ENCODE measurements at places on chromosomes 6 and 20.

- DNase-seq, result no peak
Measured at GRCh38 chr6:143878272-143878760, 14.0 kb downstream of the ZC2HC1B start.

- DNase-seq, result no peak
Measured at GRCh38 chr6:25715794-25716193, 38.7 kb upstream of the SLC17A4 start.

DNA sequence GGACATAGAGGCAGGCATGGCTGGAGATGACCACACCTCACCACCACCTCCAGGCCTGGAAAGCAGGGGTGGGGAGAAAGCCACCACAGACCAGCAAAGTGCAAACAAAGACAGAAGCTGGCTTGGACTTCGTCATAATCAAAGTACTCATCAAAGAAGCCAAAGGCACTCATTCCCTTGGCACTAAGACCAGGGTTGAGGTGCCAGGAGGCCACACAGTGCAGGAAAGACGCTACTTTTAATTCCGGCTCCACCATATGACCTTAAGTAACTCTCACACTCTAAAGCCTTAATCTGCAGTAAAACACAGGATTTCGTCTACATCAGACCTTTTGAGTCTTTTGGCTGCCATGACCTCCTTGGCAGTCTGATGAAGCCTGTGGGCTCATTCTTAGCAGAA, 123.1 kb downstream of the HIVEP2 start:
- no peak for DNase-seq

- no peak for DNase-seq
Measured at GRCh38 chr20:38728911-38729642, 4.8 kb downstream of the SLC32A1 start.

DNA sequence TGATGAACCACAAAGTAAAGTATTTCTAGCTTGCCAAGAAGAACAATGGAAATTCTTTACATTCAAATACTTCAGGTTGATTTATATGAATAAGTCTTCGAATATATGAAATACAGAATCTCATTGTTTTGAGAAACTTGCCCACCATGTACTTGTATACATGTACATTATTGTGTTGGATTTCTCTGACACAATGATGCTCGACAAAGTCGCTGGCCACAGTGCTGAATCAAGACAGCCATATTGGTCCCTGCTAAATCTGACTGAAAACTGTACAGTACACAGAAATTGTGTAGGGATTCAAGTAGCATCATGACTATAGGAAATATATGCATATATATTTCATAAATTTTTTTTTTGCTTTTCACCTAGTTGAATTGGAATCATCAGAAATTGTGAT, 13.1 kb upstream of the LIN28B start:
- no peak for DNase-seq

DNA sequence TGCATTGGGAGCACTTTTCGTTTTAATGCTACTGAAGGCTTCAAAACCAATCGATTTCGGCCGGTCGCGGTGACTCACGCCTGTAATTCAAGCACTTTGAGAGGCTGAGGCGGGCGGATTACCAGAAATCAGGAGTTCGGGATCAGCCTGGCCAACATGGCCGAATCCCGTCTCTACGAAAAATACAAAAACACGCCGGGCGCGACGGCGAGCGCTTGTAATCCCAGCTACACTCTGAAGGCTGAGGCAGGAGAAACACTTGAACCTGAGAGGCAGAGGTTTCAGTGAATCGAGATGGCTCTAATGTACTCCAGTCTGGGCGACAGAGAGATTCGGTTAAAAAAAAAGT, 58.4 kb downstream of the TRIM38 start:
- no peak for DNase-seq

GRCh38 chr6:35147486-35147885, 6.3 kb upstream of the TCP11 start:
- no peak for DNase-seq

DNA sequence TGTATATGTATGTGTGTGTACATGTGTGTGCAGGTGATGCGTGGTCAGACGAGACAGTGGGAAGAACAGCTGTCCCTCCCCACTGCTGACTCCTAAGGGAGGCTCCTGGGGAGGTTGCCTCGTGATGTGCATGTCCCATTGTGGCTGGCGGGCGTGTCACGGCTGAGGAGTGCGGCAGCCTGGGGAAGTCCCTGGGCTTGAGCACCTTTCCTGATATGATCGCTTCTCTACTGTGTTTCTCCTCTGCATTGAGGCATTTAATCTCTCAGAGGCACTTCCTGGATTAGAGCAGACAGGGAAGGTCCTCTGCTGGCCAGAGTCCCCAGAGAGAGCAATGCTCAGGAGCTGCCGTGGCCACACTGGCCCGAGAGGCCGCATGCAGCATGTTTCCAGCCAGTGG, 11.4 kb downstream of the NPBWR2 start:
- no peak for DNase-seq

- DNase-seq, result peak; percentile 49
Measured at GRCh38 chr20:46307139-46307998, 929 bp downstream of the CDH22 start.

DNA sequence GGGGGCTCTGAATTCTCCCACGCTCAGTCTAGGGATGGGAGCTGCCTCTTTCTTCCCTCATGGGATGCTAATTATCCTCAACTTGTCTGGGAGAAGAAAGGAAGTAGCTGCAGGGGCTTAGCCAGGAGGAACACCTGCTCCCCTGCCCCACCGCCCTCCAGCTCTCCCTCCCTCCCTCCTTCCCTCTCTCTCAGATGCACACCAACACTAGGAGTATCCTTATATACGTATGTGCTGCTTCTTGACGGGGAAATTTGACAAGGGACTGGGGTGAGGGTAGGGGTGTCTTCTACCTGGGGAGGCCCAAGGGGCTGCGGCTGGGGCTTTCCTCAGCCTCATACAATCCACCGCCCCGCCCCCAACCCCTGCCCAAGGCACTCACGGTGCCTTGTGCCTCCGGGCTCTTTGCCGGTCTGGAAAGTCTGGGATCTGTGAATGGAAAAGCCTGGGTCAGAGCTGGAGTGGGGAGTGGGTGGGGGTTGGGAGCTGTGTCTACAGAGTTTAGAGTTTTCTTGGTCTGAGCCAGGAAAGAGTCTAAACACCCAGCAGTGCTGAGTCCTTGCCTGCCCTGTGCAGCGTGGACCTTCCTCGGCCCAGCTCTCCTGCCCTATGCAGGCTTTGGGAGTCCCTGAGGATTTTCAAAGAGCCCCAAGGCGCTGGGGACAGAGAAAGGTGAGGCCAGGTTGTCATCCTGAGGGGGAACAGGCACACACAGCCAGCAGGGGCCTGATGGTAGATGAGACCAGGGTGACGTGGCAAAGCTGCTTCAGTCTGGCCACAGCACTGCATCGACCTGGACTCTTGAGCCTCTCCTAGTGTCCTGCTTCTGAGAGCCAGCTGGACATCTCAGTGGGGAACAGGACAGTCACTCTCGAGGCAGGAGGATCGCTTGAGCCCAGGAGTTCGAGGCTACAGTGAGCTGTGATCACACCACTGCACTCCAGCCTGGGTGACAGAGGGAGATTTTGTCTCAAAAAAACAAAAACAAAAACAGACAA, 29.3 kb upstream of the EMILIN3 start:
- DNase-seq, result no peak

GRCh38 chr6:39078695-39079094, 30.1 kb downstream of the GLP1R start:
- DNase-seq, result no peak

DNA sequence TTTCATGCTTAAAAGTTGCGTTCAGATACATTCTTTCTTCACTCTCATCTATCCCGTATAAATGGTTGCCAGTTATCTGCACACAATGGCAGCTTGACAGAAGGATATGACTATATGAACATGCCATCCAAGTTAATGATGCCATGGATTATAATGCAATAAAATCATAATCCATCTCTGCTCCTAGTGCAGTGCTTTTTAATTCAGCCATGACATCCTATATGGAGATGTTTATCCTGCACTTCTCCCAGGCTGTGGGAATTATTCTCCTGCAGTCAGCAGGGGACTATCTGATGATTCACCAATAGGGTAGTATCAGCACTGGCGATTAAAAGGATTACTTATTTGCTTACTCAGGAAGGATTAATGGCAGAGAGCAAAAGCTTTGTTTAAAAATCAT, 273.8 kb downstream of the SAMD5 start:
- DNase-seq, result no peak

GRCh38 chr6:156832669-156833068, 55.5 kb downstream of the ARID1B start:
- no peak for DNase-seq

GRCh38 chr6:26576407-26576843, 20.3 kb upstream of the ABT1 start:
- no peak for DNase-seq

- DNase-seq, result no peak
Measured at GRCh38 chr6:41587131-41587879, 41.1 kb downstream of the FOXP4 start.

DNA sequence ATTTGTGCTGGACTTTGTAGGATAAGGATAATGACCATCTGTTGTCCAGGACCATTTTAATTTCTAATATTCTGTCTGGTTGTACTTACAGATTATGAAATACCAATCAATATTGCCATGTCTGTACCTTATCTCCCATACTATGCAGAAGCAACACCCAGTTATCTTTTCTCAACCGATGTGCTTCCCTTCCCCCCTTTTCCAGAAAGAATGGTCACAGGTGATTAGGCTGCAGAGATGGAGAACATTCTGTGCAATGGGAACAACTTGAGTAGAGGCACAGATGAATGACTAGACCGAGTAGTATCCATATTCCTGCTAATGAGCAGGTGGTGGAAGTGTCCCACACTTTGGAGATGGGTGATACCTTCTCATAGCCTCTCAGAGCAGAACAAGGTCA, 10.5 kb downstream of the RALY start:
- DNase-seq, result no peak

- DNase-seq, result no peak
Measured at GRCh38 chr6:26016245-26016962, 53.8 kb downstream of the TRIM38 start.

- DNase-seq, result no peak
Measured at GRCh38 chr20:13687815-13688214, 49.1 kb upstream of the TASP1 start.

DNA sequence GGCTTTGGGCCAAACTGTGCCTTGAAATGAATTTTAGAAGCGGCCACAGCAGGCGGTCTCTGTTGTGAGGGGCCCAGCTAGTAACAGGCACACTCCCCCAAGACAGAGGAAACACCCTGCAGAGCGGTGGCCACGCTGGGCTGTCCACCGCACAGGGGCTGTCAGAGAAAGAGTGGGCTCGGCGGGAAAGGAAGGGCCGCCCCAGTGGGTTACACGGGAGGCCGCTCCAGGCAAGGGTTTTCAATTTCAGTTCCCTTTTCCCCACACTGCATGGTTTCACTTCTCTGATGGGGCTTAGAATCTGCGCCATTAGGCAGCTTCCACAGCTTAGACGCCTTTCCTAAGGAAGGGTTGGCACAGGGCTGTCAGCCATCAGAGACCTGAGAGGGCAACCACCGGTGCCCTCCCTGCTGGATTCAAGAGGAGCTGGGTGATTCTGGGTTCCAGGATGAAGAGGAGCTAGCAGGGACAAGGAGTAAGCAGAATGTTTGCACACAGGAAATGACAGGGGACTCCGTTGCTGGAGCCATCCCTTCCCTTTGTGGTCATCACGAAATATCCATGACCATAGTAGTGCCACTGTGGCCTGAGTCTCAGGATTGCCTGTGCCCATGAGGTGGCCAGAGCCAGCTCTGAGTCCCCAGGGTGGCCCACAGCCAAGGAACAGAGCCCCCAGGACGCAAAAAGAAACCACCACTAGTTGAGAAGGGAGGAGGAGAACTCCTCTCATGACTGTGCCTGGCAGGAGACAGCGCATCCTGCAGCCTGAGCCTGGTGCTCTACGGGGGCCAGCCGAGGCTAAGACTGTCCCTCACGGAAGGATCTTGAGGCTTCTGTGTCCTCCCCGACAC, 282.7 kb downstream of the NRN1 start:
- DNase-seq, result no peak

- no peak for DNase-seq
Measured at GRCh38 chr6:42564506-42564825, 637 bp downstream of the UBR2 start.

DNA sequence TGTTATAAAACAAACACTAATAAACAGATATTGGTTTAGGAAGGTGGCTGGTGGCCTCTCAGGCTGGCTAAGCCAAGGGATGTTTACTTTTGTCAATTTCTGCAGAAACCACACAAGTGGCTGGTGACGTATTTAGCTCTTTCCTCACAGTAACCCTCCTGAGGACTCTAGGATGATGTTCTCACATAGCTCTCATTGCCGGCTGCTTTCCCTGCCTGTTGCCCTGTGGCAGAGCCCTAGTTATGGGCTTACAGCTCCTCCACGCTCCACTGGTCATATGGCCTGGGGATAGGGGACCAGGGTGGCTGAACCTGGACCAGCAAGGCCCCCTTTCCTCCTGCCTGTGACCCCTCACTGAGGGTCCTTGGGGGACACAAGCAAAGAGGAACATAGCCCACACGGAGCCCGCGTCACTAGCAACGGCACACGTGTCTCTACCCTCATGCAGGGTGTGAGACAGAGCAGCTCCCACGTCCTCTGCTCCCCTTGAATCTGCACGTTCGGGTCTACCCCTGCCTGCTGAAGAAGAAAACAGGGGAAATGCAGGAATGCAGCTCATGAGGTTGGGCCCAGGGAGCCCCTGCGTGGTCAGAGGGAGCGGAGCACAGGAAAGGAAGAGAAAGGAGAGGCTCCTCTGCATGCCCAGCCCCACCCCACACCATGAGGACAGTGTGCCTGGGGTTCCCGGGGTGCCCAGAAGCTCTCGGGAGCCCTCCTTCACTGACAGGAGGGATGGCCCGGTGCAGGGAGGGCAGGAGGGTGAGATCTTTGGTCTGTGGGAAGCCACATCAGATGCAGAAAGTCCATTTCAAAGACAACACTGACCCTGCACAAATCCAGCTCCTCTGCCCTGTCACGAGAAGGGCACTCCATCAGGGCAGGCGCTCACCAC, 13.9 kb downstream of the RAMACL start:
- DNase-seq, result no peak

- DNase-seq, result no peak
Measured at GRCh38 chr6:56760842-56761241, 118.2 kb upstream of the DST start.

DNA sequence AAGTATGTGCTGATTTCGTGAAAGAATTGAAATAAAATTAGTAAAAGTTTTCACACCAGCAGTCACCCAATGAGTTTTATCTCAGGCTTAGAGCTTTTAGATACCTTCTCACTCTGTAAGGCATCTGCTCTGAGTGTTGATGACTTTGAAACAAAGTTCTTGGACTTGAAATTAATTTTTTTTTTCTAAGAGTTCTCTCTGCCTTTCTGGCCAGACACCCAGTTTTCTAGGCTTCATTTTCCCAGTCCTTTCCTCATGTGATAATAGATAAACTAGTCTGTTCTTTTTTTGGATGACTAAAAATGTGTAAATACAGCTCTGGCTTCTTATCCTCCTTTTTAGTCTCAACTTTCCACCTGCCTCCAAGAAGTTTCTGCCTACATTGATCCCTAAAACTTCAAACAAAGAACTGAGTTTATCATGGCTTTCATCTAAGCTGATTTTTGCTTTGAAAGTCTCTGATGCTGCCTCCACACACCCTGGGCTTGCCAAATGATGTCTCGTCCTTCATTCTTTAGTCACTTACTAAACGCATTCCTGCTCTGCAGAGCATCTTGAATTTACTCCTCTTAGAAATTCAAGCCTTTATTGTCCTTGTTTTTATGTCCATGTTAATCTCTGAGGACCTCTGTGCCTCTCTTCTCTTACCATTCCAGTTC, 32.7 kb downstream of the SLX4IP start:
- no peak for DNase-seq
